ENCODE measurements at places on chromosomes 1 and 21. TPM values are rescaled to one million over a fixed set of nuclear protein-coding genes. Genes with fewer than 3 reads are reported as not detected.

The LRRC38 gene
- total RNA-seq: not detected

The PHC2 gene
- total RNA-seq: 91.5 TPM

The TMEM79 gene
- 1.7 TPM for total RNA-seq

The GBP6 gene
- not detected for total RNA-seq

The FAM110D gene
- total RNA-seq: 0.23 TPM

The OR2T2 gene
- total RNA-seq: not detected

The SELENBP1 gene
- total RNA-seq: 11.1 TPM

The PALMD gene
- total RNA-seq: 16.5 TPM

The CGN gene
- 0.95 TPM for total RNA-seq

DNA sequence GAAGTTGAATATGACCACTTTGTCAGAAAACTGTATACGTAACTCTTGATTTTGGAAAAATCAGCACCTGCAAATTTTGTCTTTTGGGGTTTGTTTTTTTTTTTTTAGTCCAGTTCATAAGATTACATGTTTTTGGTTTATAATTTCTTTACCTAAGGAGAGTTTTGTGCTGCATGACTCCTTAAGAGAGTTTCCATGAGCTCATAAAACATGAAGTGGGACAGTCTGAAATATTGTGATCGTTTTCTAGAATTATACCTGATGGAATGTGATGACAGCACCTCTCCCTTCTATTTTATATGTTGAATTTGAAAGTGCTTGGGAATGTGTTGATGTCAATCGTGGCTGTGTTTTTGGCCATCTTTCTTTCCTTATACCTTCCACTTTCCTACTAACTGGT lies 158.5 kb downstream of the NFIA start:
- no peak for DNase-seq

DNA sequence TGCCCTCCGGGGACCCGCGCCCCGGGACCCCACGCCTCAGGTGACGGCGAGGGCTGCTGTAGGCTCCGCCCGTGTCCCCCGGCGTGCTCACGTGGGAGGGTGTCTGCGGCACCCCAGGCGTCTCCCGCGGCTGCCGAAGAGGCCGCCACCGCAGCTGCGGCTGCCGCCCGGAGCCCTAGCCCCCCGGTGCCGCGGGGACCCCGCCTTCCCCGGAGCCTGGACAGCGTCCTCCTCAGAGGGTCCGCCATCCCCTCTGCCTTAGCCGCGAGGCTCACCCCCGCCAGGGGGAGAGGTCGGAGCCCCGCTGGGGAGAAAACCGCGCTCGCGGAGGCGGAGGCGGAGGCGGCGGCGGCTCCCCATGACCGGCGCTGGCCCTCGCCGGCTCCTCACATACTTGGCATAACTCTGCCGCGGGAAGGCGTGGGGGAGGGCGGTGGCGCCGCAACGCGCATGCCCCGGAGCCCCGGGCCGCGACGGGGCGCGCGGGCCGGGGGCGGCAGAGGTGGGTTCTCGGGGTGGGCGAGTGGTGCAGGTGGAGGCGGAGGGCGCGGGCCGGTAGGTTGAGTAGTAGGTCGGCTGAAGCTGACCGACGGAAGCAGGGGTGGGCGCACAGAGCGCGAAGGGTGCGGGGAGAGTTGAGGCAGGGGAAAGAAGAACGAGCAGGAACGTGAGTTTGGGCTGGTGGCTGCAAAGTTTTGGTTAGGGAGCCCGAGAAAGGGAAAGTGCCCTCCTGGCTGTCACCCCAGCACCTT lies 700 bp upstream of the SYDE2 start:
- DNase-seq: peak; percentile 88

GRCh38 chr1:200775850-200776249 lies 37.2 kb downstream of the CAMSAP2 start:
- DNase-seq: no peak

- no peak for DNase-seq
Measured at GRCh38 chr1:101112051-101112780, 86.6 kb upstream of the DPH5 start.

GRCh38 chr21:34880401-34880800 lies 168.7 kb downstream of the RUNX1 start:
- no peak for DNase-seq

DNA sequence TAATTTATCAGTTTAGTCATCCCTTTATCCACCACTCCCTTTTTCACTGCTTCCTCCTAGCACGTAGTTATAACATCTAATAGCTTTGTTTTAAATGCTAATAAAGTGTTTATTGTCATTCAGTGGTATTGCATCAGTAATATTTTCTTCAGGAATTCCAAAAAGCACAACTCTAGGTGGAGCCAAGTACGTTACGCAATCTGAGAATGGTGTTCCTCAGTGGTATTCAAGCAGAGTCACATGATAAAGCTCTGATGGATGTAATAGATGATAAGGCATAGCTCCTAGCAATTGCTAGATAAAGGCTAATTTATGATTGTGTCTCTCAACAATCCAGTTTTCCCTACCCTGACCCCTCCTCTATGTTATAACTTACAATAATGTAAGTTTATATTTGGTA lies 494.6 kb upstream of the ADGRL4 start:
- DNase-seq: no peak

- no peak for DNase-seq
Measured at GRCh38 chr1:47382399-47382983, 33.6 kb upstream of the FOXE3 start.

GRCh38 chr1:109198745-109199144 lies 15.0 kb upstream of the SARS1 start:
- no peak for DNase-seq

- no peak for DNase-seq
Measured at GRCh38 chr1:44884746-44885145, 41.7 kb upstream of the PTCH2 start.

DNA sequence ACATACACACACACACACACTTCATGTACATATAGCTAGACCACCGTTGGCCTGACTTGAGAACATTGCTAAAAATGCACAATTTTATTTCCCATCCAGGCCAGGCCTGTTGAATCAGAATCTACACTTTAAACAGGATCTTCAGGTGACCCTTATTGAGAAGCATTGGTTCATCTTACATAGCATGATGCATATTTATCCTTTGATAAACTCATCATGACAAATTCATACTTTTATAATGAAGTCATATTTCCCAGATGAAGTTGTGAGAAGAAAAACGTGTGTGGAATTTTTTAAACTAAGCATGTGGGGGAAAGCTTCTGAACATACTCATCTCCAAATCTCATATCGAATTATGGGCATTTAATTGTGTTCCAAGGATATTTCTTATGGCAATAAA lies 877.7 kb downstream of the MRPL39 start:
- DNase-seq: no peak

DNA sequence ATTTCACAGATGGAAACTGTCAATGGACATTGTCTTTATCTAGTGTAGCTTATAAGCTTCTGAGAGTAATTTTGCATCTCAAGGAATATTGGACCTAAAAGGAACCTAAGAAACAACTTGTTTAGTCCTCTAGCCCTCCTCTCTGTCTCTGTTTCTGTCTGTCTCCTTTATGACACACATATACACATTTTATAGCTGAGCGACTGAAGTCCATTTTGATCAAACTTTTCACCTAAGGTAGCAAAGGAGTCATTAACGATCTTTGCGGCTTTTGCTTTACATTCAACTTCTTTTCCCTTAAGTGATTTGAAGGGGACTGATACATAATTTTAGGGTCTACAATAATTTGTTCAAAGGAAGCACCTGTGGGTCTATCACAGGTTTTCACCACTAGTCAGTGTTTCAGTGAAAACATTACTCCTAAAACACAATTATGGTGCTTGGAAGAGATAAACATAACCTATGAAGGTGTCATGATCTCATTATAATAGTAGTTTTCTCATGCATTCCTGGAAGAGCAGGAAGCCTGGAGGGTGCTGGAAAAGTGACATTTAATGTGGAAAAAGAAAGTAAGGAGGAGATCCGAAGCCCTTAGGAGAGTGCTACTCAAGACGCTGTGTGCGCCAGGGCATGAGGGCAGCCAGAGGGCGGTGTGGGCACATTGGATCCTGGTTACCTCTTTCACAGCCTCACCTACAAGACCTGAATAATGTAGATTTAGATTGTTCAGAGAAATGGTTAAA lies 248.6 kb downstream of the DNM3 start:
- no peak for DNase-seq

- no peak for DNase-seq
Measured at GRCh38 chr1:171014880-171015279, 75.8 kb upstream of the FMO3 start.

GRCh38 chr21:31866077-31866511 lies 6.7 kb upstream of the HUNK start:
- DNase-seq: no peak
